Esophagus squamous epithelium (tissue), 5 donors: ENCODE measurements at places on chromosomes 1 and 21. TPM values are rescaled to one million over a fixed set of nuclear protein-coding genes. Genes with fewer than 3 reads are reported as not detected.

DNA sequence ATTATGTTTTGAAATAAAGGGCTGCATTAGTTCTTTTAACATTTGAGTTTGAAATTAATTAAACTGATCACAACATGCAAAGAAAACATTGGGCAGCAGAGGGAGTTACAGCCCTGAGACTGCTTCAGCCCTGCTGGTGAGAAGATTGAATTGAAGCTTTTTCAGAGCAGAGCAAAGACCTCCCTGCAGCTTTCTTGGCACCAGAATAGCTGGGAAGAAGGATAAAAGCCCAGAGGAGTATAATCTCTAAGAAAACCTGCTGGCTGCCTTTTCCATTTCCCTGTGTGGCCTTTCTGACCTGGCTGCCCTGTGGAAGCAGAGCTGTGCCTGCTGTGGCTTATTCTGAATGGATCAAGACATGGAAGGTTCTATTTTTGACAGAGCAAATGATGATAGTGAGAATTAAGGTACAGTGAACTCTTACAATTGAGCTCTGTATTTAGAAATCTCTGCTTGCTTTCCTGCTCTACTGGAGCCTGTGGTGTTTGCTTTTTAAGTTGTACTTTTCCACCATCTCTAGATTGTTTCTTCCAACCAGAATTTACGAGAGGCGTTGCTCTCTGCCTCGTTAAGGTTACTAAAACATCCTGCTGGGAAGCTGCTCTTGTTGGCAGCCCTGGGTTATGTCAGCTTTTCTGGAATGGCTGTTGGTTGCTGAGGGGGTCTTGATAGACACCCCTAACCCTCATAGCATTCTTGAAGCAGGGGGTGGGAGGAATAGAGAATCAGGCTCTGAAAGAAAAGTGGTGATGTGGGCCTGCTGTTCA is 9.9 kb downstream of the SNRPE start:
- no peak for DNase-seq

- DNase-seq = no peak
These were observed 90.7 kb downstream of the IGSF21 start for GRCh38 chr1:18198260-18198659.

- DNase-seq = no peak
These were observed 844 bp downstream of the ZMYM6 start for GRCh38 chr1:35030756-35031446.

- DNase-seq = no peak
These were observed 159.7 kb upstream of the CXADR start for GRCh38 chr21:17352996-17353655.

GRCh38 chr1:170194451-170194850 is 48.7 kb downstream of the NTMT2 start:
- DNase-seq = no peak

DNA sequence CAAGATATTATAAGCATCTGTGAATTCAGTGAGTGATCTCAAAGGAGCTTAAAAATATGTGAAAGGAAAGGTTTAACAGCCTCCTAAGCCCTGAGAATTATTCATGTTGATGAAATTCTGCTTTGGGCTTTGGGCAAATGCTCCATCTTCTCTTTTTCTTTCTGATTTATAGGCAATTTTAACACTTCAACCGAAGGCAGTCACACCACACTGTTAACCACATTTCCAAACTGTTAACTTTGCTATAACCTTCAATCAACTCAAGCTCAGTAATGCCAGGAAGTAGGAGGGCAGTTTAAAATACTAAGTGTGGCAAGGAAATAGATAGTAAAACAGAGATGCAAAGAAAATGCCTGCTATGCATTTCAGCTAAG is 54.4 kb upstream of the NEK7 start:
- no peak for DNase-seq

GRCh38 chr1:178409541-178409940 is 87.2 kb downstream of the CLEC20A start:
- DNase-seq = no peak

GRCh38 chr1:114472408-114472807 is 38.6 kb downstream of the TRIM33 start:
- no peak for DNase-seq

DNA sequence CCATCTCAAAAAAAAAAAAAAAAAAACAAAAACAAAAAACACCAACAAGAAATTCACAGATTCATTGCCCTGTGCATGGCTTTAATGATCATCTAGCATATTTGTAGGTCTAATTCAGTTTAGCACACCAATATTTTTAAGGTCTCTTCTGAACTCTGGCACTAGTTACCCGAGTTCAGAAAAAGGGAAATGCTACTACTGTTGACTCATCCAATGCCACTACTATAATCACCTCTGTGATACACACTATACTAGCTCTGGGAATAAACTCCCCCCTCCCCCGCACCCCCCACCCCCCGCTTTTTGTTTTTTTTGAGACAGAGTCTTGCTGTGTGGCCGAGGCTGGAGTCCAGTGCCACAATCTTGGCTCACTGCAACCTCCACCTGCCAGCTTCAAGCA is 55.6 kb downstream of the FBXO42 start:
- DNase-seq = no peak

TAF12 gene
- 7.6 TPM for total RNA-seq

TSPAN2 gene
- total RNA-seq = 0.91 TPM
